Mammary epithelial cell (primary cell): ENCODE measurements at places on chromosomes 6 and 20. TPM values are rescaled to one million over a fixed set of nuclear protein-coding genes. Genes with fewer than 3 reads are reported as not detected.

GRCh38 chr6:64160486-64160885 is 524.9 kb downstream of the PHF3 start:
- DNase-seq = no peak

GRCh38 chr6:35015996-35016395 is 125.1 kb downstream of the TCP11 start:
- no peak for DNase-seq

GRCh38 chr20:37895166-37895565 is 7.8 kb upstream of the VSTM2L start:
- no peak for DNase-seq

- no peak for DNase-seq
These were observed 151.7 kb downstream of the FRK start for GRCh38 chr6:115908906-115909559.

GRCh38 chr6:95249175-95249574 is 328.2 kb upstream of the MANEA start:
- DNase-seq = peak; percentile 2

Gene PLG
- total RNA-seq = not detected in 2 replicates

Gene FOXC1
- total RNA-seq = 15.8 TPM

Gene DSP
- total RNA-seq = 390 and 397 TPM in 2 replicates

Gene OXT
- not detected for total RNA-seq

Gene IP6K3
- total RNA-seq = not detected in 2 replicates

Gene TMC2
- not detected for total RNA-seq

Gene ULBP1
- 5.2 and 13.0 TPM in 2 replicates for total RNA-seq
